Activated T-cell treated with anti-CD3 and anti-CD28 coated beads for 48 hours (primary cell): ENCODE measurements at places on chromosomes 16 and 17.

DNA sequence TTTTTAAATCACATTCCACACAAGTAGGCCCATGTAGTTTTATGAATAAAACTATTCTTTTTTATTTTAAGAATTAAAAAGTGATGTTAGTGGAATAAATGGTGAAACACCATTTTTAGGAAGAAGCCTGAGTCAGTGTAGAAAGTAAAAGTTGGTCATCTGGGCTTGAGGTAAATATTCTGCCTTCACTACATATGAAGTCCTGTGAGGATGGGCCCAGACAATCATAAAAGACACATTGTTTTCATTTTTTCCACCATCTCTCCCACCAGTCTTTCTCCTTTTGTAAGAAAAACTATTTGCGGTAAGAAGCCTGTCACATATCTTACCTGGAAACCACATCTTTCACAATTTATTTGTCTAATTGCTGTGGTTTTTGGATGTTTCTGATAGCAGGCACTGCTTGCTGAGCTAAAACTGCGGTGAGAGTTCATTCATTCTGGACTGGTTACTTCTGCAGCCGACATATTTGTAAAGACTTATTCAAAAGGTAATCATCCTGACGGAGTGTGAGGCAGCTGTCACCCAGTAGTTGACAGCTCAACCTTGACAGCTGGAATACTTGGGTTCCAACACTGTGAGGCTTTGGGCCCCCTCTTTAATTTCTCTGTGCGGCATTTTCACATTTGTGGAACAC, 10.6 kb upstream of the RFFL start:
- DNase-seq, result no peak

DNA sequence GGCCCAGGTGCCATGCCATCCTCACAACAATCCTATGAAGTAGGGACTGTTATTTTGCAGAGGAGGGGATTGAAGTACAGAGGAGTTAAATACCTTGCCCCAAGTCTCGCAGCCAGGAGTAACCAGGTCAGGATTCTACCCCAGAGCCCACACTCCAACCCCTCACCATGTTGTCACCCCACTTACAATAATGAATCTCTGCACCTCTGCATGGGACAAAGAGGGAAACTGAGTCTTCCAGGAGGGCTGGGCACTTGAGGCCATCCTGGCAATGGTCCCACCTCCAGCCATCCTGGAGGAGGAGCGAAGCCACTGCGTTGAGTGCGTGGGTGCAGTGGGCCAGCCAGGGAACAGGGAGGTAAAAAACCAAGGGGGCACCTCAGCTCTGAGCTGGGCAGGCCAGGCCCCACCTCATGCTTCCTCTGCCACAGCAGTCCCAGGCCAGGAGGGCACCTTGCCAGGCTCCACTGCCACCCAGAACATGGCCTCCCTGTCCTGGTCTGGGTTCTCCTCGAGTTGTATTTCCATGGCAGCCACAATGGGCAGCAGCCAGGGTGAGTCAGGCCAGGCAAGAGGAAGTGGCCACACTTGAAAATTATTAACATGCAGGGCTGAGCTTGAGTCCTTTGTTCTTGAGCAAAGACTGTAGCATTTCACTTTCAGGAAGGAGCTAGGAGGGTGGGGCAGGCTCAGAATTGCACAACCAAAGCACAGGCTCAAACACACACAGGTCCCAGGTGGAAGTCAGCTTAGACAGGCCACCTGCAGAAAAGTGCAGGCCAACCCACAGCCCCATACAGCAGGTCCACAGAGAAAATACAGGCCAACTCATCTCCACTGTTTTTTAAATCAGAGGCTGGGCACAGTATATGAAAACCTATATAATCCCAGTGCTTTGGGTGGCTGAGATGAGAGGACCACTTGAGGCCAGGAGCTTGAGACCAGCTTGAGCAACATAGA, 52.1 kb downstream of the CUEDC1 start:
- DNase-seq, result no peak

DNA sequence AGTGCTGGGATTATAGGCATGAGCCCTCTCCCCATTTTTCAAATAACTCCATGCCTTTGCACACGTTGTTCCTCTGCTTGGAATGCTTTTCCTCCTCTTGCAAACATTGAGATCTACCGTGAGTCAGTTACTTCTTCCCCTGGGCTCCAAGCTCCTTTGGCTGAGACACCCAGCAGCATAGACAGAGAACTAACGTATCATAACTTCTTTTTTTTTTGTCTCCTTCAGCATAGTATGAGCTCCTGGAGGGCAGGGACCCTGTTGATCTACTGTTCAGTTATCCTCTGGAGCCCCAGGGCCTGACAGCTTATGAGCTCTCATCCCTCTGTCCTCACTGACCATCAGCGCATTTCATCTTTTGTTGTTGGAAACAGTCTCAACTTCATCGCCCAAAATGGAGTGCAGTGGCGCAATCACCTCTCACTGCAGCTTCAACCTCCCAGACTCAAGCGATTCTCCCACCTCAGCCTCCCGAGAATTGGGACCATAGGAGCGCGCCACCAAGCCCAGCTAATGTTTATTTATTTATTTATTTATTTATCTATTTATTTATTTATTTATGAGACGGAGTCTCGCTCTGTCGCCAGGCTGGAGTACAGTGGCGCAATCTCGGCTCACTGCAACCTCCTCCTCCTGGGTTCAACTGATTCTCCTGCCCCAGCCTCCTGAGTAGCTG, 2.2 kb downstream of the SPAG7 start:
- DNase-seq, result no peak

DNA sequence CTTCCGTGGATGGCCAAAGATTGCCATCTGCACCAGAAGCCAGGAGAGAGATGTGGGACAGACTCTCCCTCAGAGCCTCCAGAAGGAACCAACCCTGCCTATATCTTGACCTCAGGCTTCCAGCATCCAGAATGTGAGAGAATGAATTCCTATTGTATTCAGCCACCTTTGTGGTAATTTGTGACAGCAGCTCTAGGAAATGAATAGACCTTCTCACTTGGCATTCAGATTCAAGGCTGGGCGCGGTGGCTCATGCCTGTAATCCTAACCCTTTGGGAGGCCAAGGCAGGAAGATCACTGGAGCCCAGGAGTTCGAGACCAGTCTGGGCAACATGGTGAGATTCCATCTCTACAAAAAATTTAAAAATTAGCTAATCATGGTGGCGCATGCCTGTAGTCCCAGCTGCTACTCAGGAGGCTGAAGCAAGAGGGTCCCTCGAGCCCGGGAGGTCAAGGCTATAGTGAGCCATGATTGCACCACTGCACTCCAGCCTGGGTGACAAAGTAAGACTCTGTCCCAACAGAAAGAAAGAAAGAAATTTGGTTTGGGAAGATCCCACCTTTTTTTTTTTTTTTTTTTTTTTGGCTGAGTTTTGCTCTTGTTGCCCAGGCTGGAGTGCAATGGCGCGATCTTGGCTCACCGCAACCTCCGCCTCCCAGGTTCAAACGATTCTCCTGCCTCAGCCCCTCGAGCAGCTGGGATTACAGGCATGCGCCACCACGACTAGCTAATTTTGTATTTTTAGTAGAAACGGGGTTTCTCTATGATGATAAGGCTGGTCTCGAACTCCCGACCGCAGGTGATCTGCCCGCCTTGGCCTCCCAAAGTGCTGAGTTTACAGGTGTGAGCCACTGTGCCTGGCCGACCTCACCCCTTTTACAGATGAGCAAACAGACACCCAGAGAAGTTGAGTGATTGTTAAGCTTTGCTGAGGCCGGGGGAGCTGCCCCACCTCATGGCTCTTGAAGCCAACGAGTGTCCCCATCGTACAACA, 4.3 kb upstream of the CPSF4L start:
- DNase-seq, result no peak

GRCh38 chr17:21278450-21279197, 5.9 kb upstream of the MAP2K3 start:
- no peak for DNase-seq

GRCh38 chr16:83878838-83879237, 20.1 kb upstream of the MLYCD start:
- DNase-seq, result no peak

DNA sequence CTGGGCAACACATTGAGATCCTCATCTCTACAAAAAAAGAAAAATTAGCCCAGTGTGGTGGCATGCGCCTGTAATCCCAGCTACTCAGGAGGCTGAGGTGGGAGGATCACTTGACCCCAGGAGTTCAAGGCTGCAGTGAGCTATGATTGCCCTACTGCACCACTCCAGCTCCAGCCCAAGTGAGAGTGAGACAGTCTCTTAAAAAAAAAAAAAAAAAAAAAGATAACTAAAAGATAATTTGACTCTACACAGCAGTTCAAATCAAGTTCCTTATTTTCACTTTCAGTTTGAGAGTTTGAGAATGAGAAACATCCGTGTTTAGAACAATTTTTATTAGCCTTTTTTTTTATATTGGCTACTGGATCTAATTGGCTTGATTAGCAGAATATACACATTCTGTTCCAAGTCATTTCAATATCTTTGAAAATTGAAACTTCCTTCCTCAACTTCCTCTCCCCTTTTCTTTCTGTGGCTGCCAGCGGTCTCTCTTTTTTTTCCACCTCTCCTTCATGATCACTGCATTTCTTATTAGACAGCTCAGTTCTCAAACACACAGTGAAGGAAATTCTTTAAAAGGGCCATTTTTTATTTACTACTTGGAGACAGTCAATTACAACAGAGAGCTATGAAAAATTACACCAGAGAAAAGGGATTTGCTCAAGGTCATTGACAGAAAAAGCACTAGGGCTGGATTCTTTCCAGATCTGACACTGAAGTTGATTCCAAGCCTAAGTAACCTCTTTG, 4.5 kb upstream of the ACSF2 start:
- DNase-seq, result no peak

DNA sequence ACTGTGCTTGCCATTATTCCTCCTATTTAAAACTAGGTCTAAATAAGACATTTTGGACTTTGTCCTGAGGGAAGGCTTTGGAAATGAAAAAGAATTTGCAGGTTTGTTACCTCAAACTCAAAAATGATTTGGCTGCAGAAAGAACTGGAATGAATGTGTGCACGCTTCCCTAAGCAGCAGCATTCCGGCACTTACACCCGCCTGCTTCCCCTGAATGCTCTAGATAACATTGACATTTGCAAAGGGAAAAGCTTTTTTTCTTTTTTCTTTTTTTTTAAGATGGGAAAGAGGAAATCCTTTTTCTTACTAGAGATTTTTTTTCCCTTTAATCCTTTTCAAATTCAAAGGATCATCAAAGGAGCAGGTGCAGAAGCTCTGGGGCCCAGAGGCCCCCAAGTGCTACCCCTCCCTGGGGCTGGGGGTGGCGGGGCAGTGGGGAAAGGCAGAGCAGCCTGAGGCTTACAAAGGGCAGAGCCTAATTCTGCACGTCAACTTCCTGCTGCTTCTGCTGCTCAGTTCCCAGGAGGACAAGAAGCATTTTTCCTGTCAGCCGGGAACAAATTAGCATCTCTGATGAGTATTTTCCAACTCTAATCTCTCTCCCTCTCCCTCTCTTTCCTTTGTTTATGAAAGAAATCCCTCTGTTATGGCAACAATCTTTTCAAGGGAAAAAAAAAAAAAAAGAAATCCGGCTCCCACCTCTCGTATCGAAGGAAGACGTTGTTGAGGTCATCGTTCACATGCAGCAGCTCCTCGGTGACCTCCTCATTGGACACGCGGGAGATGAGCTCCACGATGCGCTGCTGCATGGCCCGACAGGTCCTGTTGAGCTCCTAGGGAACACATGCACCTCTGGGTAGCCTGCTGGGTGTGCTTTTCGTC, 32.1 kb upstream of the SREBF1 start:
- DNase-seq, result no peak

DNA sequence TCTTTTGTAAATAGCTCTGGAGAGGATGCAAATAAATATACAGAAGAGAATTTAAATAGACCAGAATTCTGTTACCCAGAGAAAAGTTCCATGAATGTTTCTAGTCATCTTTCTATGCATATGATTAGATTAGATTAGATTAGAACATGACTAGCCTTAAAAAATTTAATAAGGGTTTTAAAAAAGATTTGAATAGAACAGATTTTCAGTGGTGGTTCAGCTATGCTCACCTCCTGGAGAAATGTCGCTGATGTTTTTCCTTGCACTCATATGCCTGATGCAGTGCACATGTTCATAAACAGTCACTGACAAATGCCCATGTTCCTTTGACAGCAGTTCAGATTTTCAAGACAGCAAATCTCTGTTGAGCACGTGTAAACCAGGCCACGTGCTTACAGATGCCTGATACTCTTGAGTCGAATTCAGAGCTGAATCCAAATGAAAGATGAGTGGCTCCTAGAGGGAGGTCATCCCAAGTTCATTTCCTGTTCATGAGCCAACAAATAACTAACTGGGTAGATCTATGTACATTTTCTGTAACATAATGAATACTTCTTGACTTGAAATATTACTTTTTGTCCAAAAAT, 19.9 kb upstream of the RAB11FIP4 start:
- DNase-seq, result no peak

DNA sequence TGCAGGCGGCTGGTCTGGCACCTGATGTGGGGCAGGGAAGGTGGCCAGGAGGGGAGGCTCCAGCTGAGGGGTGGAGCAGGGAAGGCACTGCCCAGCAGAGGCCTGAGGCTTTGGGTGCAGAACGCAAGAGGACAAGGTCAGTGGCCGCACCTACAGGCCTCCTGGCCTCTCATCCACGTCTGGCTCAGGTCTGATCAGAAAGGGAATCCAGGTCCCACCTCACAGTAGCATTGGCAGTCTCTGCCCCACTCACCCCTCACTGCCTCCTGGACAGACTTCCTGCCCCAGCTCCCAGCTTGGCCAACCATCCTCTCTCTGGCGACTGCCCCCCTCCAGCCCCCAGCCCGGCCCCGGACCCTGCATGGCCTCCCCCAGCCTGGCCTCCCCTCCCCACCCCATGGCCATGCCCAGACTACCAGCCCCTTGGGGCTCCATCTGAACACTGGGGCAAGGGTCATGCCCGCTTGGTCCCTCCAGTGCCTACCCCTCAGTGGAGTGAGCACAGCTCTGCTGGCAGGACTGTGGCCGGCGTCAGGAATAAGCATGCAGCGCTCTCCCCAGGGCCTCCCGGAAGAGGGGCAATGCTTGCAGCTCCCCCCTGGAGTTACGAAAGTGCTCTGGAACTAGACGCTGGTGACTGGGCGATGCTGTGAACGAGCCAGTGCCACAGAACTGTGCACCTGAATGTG, 4.6 kb downstream of the UTS2R start:
- no peak for DNase-seq

DNA sequence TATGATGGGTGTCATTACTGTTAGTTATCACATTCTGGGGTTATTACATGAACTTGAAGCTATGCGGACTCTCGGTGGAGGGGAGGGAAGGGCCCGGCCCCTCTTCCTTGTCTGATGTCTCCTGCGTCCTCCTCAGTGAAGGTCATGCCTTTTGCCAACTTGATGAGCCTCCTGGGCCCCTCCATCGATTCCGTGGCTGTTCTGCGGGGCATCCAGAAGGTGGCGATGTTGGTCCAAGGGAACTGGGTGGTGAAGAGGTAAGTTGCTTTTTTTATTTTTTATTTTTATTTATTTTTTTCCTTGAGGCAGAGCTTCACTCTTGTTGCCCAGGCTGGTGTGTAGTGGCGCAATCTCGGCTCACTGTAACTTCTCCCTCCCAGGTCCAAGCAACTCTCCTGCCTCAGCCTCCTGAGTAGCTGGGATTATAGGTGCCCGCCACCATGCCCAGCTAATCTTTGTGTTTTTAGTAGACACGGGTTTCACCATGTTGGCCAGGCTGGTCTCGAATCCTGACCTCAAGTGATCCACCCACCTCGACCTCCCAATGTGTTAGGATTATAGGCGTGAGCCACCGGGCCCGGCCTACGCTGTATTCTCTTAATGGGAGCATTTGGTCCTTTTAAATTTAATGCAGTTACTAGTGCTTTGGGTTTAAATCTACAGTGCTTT, 21.6 kb downstream of the POLR3E start:
- peak; percentile 48 for DNase-seq
